Right renal pelvis (tissue), 4 donors: ENCODE measurements at places on chromosomes 13 and 19.

- no peak for DNase-seq
These were observed 764.1 kb upstream of the SLITRK6 start for GRCh38 chr13:86563308-86563707.

- no peak for DNase-seq
These were observed 264.9 kb downstream of the UQCRFS1 start for GRCh38 chr19:28948026-28948425.

DNA sequence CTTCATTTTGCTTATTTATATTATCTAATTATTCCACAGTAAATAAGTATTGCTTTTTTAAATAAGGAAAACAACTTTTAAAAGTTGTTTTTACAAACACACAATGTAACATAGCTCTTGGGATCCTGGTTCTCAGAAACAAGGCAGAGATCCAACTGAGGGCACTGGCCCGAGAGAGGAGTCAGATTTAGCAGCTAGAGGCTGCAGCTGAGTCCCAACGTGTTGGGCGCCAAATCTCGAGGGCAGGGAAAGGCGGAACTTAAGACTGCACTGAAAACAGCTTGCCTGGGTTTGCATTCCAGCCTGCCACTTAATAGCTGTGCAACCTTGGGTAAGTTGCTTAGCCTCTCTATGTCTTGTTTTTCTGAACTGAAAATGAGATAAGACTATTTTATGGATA, 16.4 kb upstream of the WASF3 start:
- DNase-seq, result no peak

GRCh38 chr13:59960683-59961082, 203.0 kb downstream of the DIAPH3 start:
- DNase-seq, result no peak
